ENCODE measurements at places on chromosomes 2 and 18.

DNA sequence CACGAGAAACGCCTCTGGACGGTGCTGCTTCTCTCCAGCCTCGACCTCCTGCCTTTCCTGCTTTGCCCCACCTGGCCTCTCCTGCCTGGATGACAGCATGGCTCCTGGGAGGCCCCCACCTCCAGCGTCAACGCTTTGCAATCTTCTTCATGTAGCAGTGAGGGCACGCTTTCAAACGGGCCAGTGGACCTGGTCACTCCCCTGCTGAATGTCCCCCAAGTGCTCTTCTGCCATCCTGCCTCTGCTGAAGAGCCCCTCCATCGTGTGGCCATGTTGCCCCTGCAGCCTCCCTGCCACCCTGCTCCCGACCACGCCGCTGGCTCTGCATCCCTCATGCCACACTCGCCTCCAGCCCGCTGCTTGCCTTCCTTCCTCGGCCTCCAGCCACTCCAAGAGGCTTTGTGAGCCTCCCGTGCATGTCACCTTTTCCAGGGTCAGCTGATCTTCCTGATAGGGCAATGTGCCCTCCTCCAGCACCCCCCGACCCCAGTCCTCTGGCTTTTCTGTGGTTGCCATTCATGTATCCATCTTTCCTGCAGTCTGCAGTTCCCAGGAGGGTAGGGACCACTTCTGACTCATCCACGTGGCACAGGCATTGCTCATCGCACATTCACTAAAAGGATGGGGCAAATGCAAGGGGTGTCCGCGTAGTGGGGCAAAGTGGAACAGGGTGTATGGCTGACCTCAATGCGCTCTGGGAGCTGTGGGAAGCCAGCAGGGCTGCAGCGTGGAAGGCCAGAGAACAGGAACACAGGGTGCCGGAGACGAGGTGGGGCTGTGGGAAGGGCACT, 268.8 kb downstream of the TWIST2 start:
- DNase-seq, result no peak

- DNase-seq, result no peak
Observed at GRCh38 chr2:150705767-150706166, 218.3 kb upstream of the RND3 start.

DNA sequence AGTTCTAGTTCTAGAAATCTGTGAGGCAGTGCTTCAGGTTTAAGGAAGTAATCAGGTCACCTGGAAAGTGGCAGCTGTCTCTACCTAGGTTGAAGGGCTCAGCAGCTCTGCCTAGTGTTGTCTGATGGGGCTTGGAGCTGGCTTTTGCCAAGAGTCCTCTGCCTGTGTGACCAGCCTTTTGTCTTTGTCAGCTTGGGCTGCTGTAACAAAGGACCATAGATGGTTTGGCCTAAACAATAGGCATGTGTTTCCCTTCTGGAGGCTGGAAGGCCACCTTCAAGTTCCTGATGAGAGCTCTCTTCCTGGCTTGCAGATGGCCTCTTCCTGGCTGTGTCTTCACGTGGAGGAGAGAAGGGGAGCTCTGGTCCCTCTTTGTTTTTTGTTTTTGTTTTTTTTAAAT, 13.3 kb downstream of the UBE2F start:
- no peak for DNase-seq

DNA sequence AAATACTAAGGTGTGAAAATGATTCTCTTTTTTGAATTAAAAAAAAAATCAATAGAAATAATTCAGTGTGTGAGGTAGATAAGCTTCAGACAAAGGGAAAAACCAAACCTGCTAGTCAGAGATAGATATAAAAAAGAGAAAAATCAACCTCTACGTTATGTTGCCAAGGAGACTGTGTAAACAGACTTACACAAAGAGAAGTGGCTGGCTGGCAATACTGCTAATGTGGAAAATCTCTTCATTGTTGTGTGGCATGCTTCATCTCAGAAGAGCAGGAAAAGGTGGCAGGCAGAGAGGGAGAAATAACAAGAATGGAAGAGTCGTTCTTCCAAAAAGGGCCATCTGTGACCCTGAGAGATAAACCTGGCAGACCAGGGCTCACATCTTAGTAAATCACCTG, 200.8 kb downstream of the SLC8A1 start:
- DNase-seq, result no peak

DNA sequence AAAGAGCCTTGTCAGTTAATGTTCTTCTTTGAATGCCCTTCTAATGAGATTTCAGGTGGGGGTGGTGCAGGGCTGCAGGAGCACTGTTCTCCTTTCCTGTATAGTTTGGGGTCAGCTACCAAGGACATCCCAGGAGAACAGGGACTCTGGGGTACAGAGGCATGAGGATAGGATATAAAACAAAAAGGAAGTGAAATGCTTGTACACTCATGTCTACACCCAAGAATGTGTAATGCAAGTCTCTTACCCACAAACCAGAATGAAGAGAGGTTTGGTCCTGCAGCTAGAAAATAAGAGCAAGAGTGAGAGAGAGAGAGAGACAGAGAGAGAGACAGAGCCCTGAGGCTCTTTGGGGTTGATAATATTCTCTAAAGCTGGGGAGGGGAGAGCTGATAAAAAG, 151.8 kb upstream of the KCTD1 start:
- no peak for DNase-seq

GRCh38 chr2:59167514-59167913, 926.4 kb upstream of the FANCL start:
- DNase-seq, result no peak

Measured in stimulated activated CD4-positive, alpha-beta T cell treated with anti-CD3 and anti-CD28 coated beads, Interleukin-1b, Interleukin-23, amount 100 ng/mL, for 24 hours (primary cell).